ENCODE measurements at places on chromosomes 4 and X. TPM values are rescaled to one million over a fixed set of nuclear protein-coding genes. Genes with fewer than 3 reads are reported as not detected.

STK26 gene
- polyA plus RNA-seq, result 12.3 TPM

NSUN7 gene
- polyA plus RNA-seq, result 20.2 TPM

STPG2 gene
- 0.58 TPM for polyA plus RNA-seq

TRIM60 gene
- not detected for polyA plus RNA-seq

FAM53A gene
- polyA plus RNA-seq, result 1.4 TPM

TLR2 gene
- polyA plus RNA-seq, result 9.8 TPM

MAGED4 gene
- 46.5 TPM for polyA plus RNA-seq

MAGEA2 gene
- not detected for polyA plus RNA-seq

GUCY2F gene
- 0.03 TPM for polyA plus RNA-seq

NEIL3 gene
- 9.3 TPM for polyA plus RNA-seq

HERC6 gene
- polyA plus RNA-seq, result 11.2 TPM

VCX3A gene
- polyA plus RNA-seq, result not detected

GLUD2 gene
- 5.6 TPM for polyA plus RNA-seq

CDKL2 gene
- polyA plus RNA-seq, result 18.0 TPM

SORBS2 gene
- 76.6 TPM for polyA plus RNA-seq

KCNIP4 gene
- polyA plus RNA-seq, result 13.0 TPM

FHDC1 gene
- polyA plus RNA-seq, result 4.6 TPM

HPGD gene
- 59.8 TPM for polyA plus RNA-seq

GUF1 gene
- polyA plus RNA-seq, result 34.6 TPM

SSX3 gene
- polyA plus RNA-seq, result not detected

Measured in left kidney (tissue), 8 donors.